ENCODE measurements at places on chromosomes 12 and 14.

DNA sequence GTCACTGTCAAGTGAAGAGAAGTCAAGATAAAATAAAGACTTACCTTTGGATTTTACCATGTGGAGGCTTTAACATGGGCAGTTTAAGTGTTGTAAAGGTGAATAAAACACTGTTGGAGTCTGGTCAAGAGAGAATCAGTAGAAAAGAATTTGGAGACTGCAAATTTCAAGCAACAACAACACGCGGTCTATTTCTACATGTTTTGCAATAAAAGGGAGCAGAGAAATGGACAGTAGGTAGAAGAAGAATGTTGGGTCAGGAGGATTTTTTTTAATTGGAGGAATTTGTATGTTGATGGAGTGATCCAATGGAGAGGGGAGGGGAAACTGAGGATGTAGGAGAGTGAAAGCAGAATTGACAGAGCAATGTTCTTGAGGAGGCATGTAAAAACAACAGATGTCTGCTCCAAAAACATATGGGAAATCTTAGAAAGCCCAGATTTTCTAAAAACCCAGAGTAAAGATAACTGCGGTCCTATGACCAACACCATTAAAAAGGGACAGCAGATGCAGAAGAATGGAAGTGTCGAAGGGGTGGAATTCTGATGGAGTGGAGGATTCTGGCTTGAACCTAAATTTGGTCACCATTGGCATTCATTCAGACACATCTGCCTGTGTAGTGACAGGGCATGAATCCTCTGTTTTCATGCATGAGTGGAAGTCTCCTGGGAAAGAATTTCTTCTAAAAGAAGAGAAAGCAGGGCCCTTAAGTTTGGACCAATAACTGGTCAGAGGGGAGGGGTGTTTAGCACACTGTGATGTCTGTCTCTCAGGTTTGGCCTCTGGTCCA is 68.0 kb upstream of the OSBPL8 start:
- DNase-seq, result peak; percentile 43

DNA sequence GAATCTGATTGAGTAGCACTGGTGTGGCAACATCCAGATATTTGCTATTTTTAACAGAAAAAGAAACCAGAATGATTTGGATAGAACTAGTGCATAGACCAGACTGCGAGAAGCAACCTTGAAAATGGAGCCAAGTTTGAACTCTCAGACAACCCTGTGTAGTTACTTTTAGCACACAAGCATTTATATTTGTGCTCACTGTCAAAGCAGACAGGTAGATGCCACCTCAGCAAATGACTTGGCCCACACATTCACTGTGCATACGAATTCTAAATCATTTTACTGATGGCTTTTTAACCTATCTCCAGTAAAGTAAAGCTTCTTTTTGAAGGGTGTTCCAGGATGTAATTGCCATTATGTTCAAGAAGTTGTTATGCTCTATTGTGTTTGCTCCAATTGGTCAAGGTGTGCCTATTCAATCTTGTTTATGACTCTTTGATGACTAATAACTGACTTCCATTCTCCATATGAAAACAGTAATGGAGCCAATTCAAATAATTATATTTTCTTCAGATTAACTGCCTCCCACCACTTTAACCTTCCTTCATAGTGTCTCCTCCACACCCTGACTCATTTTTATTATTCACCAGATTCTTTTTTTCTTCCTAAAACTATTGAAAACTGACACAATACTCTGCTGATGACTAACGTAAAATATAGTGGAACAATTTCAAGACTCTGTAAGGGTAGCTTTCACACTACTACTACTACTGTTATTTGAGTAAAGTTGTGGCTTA is 138.5 kb downstream of the CCER1 start:
- DNase-seq, result peak; percentile 33

DNA sequence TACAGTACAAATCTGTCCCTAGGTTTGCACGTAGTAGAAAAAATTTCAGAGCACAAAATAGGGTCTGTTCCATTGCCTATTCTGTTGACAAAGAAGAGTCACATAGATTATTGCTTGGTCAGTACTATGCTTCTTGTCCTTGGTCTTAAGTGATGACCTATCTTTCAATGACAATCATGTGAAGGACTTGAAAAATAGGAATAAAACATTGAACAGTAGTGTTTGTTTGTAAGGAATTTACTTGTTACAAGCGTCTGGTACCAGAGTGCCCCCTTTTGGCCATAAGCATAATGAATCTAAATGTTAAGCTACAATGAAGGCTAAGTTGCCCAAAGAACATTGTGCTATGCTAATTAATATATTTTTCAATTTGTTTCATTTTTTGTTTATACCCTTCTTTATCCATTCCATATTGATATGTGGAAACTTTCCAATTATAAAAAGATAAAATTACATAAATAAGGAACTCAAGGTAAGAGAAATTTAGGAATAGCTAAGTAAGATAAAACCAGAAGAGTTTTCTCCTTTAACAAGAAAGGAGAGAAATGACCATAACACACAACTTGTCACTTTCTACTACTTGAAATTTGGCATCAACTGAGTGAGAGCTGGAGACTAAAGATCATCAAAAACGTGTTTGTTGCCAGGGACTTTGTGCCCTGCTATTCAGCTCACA is 204.7 kb downstream of the EPS8 start:
- DNase-seq, result peak; percentile 68

GRCh38 chr12:121798787-121799155 is 5.0 kb upstream of the SETD1B start:
- DNase-seq, result no peak

DNA sequence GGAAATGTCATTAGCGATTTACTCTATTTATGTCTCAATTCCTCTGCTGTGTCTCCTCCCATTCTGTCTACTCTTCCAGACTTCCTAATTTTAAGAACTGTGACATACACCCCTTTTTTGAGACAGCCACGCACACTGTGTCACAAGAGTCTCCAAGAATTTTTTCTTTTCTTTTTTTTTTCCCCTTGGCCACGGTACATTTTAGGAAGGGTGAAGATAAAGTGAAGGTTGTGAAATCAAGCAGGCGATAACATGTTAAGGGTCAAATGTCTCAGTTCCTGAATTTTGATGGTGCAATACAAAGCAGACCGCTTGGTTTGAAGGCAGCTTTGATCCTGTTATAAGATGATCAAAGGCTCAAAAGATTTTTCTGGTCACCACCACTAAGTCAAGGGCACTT is 4.3 kb downstream of the OLR1 start:
- no peak for DNase-seq

DNA sequence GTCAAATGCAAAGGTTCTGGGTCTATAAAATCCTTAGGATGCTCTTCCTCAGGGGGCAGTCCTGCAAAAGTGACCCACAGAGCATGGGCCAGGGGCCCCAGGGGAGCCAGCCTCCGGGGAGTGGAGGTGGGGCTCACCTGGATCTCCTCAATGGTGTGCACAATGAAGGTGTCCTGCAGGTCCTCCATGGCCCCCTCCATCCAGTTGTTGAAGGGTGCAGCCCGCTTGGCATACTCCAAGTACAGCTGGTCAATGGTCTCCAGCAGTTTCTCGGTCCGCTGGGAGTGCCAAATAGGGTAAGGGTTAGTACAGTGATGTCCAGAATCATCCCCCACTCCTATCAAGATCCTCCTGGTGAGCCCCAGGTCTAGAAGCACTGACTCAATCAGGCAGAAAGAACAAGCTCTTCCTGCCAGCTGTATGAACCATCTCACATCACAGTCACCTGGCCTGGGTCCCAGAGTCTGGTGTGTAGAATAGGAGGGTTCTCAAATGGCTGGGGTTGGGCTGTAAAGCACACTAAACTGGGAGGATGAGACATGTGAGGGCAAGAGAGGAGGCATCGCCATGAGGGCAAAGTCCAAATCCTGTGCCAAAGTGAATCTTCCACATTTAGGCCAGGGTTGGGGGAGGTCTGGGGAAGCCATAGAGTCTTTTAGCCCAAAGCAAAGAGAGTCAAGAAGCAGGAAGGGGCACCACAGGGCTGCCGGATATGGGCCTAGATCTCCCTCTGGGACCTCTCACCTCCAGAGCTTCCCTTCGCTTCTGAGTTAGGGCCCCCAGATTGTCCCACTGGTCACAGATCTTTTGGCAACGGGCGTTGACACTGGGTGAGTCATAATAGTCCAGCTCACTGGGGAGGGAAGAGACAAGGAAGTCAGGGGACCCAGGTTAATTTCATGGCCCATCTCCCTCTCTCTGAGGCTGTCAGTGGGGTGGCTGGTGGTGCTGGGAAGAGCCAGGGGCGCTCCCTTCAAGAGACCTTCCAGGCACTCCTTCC is 91.5 kb upstream of the ZFP36L1 start:
- DNase-seq, result peak; percentile 88

DNA sequence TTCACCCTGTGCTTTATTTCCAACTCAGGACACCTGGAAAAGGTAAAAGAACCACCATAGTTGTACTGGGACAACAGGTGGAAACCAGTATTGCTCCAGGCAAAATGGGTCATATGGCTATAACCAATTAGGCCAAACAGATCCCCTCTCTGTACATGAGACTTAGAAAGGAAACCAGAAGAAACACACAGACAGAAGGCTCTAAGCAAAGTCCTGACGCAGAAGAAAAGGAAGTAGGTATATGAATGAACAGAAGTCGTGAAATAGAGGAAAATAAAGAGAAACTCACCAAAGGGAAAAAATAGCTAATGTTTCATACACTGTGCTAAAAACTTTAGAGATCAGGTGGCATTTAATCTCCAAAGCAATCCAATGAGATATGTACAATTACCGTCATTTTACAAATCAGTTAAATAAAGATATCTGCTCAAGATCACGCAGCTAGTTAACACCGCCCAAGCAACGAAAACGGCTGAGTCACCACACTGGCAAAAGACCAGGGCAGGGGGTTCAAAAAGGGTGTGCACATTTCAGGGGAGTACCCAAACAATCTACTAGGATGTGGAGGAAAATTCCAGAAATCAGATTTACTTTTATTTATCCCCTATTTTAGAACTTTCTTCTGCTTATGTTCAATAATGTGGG is 82.3 kb downstream of the ITPR2 start:
- no peak for DNase-seq

DNA sequence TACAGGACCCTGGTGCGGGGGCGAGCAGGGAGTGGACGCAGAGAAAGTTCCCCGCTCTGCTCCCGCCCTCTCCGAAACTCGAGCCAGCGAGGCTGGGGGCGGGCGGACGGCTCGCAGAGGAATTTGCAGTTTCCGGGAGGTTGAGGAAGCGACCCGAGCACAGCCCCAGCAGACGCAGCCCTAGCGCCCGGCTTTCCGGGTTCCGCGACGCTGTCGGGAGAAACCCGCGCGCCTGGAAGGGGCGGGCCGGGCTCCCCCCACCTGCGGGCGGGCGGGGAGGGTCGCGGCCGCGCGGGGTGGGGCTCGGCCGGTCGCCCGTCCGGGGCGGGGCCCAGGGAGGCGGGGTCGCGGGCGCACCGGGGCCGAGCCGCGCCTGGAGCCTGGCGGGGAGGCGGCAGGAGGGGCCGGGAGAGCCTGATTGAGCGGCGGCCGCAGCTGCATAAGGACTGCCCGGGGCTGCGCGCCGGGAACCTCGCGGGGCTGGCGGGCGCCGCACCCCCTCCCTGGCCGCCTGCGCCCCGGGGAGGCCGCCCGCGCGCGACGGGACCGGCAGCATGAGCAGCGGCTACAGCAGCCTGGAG is at the start of gene RASSF3:
Gene RASSF3 (plus strand): TSS at position 417 of the 581 bp plus-strand sequence. CDS start 138 bp downstream, at position 555.
- DNase-seq, result peak; percentile 56

DNA sequence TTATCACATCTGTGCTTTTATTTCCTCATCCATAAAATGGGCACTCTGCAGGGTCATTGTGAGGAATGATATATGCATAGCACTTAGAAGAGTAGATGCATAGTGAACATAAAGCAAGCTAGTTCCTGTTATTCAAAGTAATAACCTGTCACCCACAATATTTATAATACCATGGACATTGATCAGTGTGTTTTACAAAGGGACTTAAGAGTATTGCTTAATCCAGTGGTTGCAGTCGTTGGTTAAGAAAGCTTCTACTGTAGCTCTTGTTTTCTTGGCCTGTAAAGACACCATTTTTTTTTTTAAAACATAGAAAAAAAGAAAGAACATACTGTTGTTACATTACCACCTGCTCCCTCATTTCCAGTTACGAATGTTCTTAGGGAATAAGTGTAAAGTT is 13.1 kb downstream of the METAP2 start:
- DNase-seq, result no peak

- DNase-seq, result no peak
Observed at GRCh38 chr12:119306593-119306992, 27.9 kb upstream of the CCDC60 start.

GRCh38 chr14:100629098-100629497 is 41.9 kb upstream of the BEGAIN start:
- DNase-seq, result no peak

DNA sequence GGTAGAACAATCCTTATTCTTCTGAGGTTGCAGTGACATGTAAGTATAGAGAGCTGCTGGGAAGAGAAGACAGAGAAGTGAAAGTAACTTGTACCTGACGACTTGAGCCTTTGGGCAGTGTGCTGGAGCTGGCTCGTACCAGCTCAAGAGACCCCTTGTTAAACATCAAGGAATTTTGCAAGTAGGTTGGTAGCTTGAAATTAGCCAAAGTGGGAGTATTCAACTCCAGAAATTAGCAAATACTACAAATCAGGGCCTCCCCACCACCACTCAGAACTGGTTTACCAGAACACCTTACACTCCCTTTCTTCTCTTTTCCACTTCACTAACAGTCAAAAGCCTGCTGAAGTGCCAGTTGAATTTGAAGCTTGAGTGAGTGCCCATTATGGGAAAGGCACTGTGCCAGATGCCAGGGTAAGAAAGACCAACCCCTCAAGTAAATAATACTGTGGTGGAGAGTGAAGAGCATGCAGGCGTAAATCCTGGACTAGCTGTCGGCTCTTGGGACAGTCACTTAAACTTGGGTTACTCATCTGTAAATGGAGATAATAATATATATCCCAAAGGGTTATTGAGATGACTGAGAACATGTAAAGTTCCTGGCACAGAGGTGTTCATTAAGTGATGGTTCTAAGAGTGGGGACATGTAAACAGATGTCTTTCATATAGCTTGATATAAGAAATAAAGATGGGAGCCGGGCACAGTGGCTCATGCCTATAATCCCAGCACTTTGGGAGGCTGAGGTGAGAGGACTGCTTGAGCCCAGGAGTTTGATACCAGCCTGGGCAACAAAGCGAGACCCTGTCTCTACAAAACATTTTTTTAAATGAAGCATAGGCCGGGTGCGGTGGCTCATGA is 27.0 kb upstream of the EID3 start:
- no peak for DNase-seq

DNA sequence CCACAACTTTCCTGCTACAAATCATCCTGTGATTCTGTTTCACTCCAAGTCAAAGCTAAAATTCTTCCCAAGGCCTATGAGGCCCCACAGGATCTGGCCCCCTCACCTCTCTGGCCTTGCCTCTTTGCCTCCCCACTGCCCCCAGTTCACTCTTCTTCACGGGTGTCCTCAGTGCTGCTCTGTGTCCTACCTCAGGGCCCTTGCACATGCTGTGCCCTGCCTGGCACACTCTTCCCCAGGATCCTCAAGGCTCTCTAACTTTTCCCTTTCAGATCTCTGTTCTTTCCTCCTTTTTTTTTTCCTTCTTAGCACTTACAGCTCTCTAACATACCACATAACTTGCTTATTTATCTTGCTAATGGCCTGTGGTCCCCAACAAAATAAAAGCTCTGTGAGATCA is 29.2 kb downstream of the RASAL1 start:
- no peak for DNase-seq

Data from fibroblast of upper back skin (primary cell).